KBM-7 (cell line): ENCODE measurements at places on chromosomes 12 and 14.

DNA sequence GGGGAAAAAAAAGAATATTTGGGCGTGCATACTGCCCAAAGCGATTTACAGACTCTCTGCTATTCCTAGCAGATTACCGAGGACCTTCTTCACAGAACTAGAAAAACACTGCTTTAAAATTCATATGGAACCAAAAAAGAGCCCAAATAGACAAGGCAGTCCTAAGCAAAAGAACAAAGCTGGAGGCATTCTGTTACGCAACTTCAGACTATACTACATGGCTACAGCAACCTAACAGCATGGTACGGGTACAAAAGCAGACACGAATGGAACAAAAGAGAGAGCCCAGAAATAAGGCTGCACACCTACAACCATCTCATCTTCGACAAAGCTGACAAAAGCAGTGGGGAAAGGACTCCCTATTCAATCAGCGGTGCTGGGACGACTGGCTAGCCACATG is 56.7 kb downstream of the TRAF3 start:
- DNase-seq = no peak

GRCh38 chr12:106188256-106188655 is 49.5 kb upstream of the NUAK1 start:
- DNase-seq = no peak

DNA sequence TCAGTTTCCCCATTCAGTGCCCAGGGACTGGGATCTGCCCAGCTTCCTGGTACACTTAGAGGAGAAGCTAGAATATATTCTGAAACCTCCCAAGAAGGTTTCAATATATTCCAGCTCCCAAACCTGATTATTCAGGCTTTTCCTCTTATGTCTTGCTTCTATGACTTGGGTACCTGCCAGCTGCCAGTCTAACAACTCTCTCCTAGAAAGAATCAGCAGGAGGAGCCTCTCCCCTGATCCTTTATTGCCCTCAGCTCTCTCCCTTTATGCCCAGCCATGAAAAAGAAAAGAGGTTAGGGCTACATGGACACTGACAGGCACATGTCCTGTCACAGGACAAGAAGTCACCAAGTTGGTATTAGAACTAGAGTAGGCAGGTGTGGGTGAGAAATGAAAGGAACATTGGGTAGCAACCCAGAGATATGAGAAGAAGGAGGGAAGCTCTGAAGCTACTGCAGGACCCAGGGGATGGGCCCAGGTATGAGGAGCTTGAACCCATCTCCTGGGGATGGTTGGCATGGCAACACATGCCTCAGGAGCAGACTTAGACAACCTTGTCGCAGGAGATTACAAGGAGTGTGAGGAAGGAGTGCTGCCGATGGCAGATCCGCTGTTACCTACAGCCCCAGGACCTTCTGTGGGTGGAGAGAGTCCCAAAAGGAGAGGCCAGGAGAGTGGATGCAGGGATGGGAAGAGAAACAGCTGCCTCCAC is 2.0 kb upstream of the CACNB3 start:
- no peak for DNase-seq

DNA sequence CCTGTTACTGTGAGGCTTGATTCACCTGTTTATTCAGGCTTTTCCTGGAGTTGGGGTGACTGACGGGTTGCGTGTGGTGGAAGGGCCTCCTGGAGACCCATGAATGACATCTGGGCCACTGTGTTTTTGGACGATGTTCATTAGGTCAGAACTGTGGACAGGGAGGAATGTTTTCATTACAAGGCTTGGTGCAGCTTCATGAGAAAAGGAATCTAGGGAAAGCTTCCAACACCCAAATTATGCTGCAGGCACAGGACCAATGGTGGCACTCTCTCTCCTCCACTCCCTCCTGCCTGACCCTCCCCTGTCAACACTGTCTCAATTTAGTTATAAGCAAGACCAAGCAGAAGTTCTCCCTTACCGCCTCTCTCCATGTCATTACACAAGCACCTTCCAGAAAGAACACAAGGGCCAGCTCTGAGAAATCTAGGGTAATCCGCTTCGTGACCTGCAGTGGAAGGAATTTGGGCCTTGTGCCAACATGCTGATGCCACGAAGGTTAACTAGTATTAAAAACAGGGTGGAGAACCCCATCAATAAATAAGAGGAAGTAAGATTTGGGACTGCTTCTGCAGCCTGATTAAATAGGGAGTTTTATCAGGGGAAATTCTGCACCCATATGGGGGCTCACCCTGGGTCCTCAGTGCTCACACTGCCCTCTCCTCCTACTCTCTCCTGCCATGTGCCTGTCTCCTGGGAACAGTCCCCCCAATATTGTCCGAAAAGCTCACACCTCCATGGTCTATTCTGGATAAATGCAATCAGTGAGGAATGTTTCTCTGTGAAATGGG is 200.3 kb downstream of the KTN1 start:
- DNase-seq = no peak

DNA sequence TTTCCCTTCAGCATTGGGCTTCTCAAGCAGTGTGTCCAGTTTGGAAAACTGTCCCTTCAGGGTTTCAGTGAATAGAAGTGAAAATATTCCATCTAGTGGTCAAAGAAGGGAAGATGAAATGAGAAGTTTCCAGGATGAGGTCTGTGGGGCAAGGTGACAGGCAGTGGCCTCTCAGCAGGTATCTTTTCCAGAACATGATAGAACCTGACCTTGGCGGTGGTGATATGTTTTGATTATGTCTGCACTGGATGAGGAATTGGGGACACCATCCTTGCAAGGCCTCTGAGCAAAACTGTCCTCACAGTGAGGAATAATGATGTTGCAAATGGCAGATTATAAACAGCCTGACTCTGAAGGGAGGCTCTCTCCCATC is 4.7 kb downstream of the GPX2 start:
- DNase-seq = peak; percentile 18

GRCh38 chr12:16189849-16190248 is 87.6 kb downstream of the SLC15A5 start:
- peak; percentile 54 for DNase-seq

GRCh38 chr12:120225200-120225558 is 24.3 kb upstream of the RPLP0 start:
- no peak for DNase-seq

DNA sequence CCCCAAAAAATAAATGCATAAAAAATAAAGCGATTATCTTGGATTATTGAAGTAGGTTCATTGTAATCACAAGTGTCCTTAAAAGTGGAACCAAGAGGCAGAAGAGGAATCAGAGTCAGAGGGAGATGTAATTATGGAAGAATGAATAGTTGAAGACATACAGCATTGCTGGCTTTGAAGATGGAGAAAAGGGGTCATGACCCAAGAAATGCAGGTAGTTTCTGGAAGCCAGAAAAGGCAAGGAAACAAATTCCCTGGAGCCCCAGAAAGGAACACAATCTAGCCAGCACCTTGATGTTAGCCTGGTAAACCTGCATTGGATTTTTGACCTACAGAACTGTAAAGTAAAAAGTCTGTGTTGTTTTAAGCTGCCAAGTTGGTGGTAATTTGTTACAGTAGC is 57.5 kb upstream of the PTGR2 start:
- no peak for DNase-seq

GRCh38 chr12:128318341-128318740 is 51.4 kb downstream of the TMEM132C start:
- no peak for DNase-seq

DNA sequence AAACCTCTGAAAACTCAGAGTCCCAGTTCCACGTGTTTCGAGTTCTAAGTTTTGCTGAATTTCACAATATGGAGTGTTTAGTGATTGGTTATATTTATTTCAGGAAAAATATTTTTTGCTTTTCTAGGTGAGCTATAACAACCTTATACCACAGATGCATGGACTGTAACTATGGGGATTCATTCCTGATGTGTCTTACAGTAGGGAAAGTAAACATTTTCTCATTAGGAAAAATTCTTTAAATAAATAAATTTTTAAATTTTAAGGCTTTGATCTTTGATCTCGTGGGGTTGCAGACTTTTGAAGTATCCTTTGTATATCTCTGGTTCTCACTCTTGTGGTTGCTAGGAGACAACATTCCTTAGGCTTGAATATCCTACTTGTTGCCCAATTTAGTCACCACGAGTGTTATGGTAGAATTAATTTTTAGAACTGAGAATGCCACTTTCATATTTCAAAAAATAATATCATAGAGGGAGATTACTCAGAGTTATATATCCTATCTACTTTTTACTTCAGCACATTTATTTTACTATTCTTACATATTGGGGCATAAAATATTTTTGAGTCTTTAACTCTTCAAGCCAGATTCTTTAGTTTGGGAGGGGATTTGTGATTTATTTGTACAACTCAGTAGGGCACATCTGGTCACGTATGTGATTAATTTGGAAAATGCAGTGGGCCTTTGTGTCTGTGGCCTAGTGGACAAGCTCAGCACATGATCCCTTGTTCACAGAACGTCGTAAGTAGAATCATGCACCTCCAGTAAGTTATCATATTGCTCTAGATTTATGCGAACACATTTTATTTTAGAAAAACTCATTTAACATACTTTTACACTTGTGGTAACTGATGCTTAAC is 224.0 kb downstream of the TTC6 start:
- no peak for DNase-seq

- no peak for DNase-seq
Measured at GRCh38 chr12:6201213-6201608, 1.0 kb downstream of the CD9 start.

DNA sequence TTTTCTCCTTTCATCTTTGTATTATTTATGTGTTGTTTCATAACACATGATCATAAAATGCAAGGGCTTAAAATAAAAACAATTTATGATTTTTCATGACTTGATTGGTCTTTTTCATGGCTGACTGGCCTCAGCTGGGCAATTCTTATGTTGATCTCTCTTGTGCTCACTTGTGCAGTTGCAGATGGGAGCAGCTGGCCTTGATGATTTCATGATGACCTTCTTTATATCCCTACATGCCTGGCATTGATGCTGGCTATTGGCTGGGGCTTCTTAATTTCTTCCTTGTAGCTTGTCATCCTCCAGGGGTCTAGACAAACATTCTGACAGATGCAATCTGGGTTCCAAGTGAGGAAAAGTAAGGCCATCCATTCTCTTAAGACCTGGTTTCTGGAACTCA is 1832.8 kb upstream of the FLRT2 start:
- no peak for DNase-seq

DNA sequence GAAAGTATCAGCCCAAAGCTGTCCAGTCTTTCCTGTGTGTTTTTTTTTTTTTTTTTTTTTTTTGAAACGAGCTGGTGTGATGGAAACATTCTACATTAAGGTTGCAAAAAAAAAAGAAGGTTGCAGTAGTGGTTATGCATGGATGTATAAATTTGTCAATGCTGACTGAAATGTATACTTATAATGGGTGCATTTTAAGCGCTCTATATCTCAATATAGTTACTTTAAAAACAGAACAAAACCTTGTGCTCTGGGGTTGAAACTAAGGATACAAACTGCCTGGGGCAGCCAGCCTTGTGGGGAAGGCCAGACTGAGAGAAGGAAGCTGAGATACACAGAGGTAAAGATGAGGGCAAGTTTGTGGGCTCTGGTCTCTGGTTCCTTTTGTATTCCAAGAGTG is 87.3 kb upstream of the RMST start:
- no peak for DNase-seq

DNA sequence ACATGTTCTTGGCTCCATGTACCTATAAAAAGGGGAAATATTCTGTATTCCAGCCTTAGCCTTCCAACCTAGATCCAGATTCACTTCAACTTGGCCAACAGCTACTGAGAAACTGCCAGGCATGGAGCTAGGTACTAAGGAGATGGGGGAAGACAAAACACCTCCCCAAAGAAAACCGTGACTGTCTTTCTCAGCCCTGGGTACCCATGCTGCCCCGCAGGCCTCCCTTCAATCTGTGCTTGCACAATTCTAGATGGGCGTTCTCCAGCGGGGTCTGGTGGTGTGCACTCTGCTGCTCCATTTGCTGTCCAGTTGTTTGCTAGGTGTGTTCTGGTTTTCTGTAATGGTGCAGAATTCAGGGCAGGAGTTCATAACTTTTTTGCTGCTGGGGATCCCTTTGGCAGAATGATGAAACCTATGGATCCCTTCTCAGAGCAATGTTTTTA is 817 bp upstream of the KRT4 start:
- DNase-seq = no peak

GRCh38 chr14:45877981-45878380 is 625.0 kb upstream of the MIS18BP1 start:
- DNase-seq = no peak

DNA sequence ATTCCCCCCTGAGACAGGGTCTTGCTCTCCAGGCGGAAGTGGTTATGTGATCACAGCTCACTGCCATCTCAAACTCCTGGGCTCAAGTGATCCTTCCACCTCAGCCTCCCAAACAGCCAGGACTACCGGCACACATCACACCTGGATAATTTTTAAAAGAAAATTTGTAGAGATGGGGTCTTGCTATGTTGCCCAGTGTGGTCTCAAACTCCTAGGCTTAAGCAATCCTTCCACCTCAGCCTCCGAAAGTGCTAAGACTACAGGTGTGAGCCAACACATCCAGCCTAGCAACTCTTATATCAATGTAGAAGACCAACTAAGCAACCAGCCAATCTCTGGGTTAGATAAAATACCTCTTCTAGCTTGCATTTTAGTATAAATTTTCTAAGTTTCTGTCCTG is 297.2 kb downstream of the MED13L start:
- DNase-seq = no peak

GRCh38 chr12:95326445-95326844 is 108.8 kb downstream of the VEZT start:
- no peak for DNase-seq

DNA sequence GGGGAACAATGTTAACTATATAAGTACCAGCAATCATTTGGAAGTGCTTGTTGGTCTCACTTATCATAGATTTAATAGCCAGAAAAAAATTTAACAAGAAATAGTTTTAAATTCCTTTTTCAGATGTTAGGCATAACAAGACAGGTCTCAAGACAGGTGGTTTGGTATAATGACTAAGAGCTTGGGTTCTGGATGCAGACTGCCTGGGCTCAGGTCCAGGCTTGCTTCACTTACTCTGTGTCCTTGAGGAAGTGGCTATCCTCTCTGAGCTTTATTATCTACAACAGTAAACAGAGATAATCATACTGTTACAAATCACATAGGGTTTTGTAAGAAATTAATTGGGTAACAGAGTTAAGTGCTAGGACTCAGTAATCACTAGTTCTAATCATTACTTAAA is 338.0 kb upstream of the FLRT2 start:
- no peak for DNase-seq

DNA sequence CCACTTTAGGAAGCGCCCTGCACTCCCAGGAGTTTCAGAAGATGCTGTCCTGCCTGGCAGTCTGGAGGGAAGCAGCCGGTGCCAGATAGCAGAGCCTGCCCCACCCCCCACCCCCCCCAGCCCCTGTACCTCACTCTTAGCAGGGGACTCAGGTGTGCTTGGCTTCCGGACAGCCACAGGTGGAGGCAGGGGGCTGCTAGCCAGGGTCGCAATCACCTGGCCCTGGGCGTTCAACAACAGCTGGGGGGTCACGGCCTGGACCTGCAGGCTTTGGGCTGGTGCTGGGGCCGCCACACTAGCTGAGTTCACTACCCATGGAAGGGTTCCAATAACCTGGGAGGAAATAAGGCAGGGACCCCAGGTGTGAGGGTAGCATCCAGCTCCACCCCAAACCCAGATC is 22.0 kb downstream of the POU6F1 start:
- no peak for DNase-seq

DNA sequence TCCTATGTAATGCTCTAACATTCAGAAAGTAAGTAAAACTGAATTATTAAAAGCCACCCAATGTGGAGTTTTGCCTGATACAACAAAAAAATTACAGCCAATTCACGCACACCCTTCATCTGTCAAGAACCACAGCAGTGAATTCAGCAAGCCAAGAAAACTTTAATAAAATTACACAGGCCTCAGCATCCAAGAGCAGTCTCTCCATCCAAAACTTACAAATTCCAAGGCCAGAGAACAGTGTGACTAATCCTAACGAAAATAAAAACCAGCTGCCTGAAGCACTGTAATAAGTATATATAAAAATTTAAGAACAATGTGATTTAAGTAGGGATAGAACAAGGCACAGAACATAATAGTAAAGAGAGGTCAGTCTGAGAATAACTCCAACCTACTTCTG is 54.2 kb downstream of the SIX6 start:
- no peak for DNase-seq
